ENCODE measurements at places on chromosomes 3 and 15. TPM values are rescaled to one million over a fixed set of nuclear protein-coding genes. Genes with fewer than 3 reads are reported as not detected.

- no peaks in the 10 kb centered on the region for H3K36me3 ChIP-seq
- no peak for DNase-seq
- H3K27ac ChIP-seq, result no peak overlapping the region
- H3K4me3 ChIP-seq, result no peak overlapping the region
Observed at GRCh38 chr3:142958707-142959106, 4.8 kb downstream of the PAQR9 start.

DNA sequence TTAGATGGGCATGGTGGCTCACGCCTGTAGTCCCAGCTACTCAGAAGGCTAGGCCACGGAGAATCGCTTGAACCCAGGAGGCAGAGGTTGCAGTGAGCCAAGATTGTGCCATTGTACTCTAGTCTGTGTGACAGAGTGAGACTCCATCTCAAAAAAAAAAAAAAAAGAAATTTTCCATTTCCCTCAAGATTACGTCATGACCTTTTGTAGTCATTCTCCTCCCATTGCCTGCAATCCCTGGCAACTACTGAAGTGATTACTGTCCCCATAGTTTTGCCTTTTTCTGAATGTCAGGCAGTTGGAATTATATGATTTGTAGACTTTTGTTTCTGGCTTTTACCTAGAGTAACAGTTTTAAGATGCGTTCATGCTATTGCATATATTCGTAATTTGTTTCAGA, 28.0 kb downstream of the WDR76 start:
- no peak overlapping the region for H3K4me3 ChIP-seq
- H3K27me3 ChIP-seq, result no peaks in the 10 kb centered on the region
- no peak overlapping the region for H3K27ac ChIP-seq
- no peaks in the 10 kb centered on the region for H3K36me3 ChIP-seq
- DNase-seq, result no peak

GRCh38 chr3:132180337-132180791, 136.8 kb upstream of the ACP3 start:
- H3K4me3 ChIP-seq, result no peak overlapping the region
- H3K36me3 ChIP-seq, result no peaks in the 10 kb centered on the region
- no peak for DNase-seq
- no peaks in the 10 kb centered on the region for H3K4me1 ChIP-seq
- H3K27me3 ChIP-seq, result no peaks in the 10 kb centered on the region

GRCh38 chr3:169627073-169627472, 36.4 kb downstream of the MECOM start:
- no peak for DNase-seq
- H3K4me1 ChIP-seq, result no peaks in the 10 kb centered on the region
- no peaks in the 10 kb centered on the region for H3K27me3 ChIP-seq
- H3K4me3 ChIP-seq, result no peak overlapping the region
- no peak overlapping the region for H3K27ac ChIP-seq
- no peaks in the 10 kb centered on the region for H3K36me3 ChIP-seq

GRCh38 chr3:85835857-85836440, 877.2 kb downstream of the CADM2 start:
- H3K27ac ChIP-seq, result no peak overlapping the region
- H3K36me3 ChIP-seq, result no peaks in the 10 kb centered on the region
- H3K4me1 ChIP-seq, result no peaks in the 10 kb centered on the region
- no peak for DNase-seq
- H3K27me3 ChIP-seq, result no peaks in the 10 kb centered on the region
- no peak overlapping the region for H3K4me3 ChIP-seq

- no peaks in the 10 kb centered on the region for H3K36me3 ChIP-seq
- peak overlapping the region; percentile 56 for H3K27ac ChIP-seq
- H3K27me3 ChIP-seq, result no peaks in the 10 kb centered on the region
Observed at GRCh38 chr3:129616291-129616690, 9.8 kb upstream of the PLXND1 start.

DNA sequence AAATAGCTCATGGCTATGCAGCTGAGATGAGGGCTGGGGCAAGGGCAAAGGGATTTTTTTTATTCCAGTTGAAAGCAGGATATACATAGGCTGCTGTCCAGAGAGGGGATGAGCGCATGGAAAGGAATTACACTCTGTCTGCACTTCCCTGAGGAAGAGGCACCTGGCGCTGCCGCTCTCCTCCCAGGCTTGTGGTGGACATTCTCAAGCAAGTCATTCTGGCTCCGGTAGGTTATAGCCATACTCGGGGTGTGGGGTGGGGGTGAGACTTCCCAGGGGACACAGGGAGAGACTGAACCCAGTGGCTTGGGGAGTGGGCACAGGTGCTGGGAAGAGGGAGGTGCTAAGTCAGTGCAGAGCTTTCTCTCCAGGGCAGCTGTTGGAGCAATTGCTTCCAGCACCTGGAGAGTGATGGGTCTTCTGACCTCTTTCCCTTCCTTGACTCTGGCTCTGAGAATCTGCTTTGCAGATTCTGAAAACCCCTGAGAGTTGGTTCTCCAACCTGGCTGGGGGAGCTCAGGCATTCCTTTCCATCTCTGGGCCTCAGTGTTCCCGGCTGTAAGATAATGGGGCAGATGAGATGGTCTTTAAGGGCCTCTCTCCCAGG, 24.3 kb downstream of the CYP8B1 start:
- no peaks in the 10 kb centered on the region for H3K36me3 ChIP-seq
- H3K4me1 ChIP-seq, result peaks cover 10% of the 10 kb centered on the region
- no peak for DNase-seq
- H3K27ac ChIP-seq, result no peak overlapping the region
- H3K4me3 ChIP-seq, result no peak overlapping the region

Gene DUOXA1
- not detected for total RNA-seq

Gene ZDHHC23
- total RNA-seq, result 41.1 TPM

Gene THOC7
- 40.0 TPM for total RNA-seq

Gene TJP1
- 69.9 TPM for total RNA-seq
